ENCODE measurements at places on chromosomes 5 and 9.

DNA sequence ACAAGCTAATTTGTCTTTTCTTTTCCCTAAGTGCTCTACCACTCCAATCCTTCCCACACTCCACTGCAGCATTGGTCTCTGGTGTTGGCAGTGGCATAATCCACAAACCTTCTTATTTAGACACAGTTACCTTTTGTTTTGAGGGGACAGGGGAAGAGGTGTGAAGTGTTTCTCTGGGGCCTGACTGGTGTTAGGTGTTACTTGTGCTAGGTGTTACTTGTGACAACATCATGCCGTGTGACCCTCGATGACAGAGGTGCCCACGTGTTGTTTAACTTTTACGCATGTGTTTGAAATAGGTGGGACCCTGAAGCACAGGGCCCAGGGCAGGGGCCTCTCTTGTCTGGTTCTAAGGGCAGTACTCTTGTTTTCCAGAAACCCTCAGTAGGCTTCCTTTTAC, 70.5 kb upstream of the SPRY4 start:
- no peak overlapping the region for H3K27ac ChIP-seq
- H3K27me3 ChIP-seq, result no peaks in the 10 kb centered on the region
- H3K4me1 ChIP-seq, result no peaks in the 10 kb centered on the region
- no peaks in the 10 kb centered on the region for H3K36me3 ChIP-seq

GRCh38 chr9:5443850-5444249, 6.1 kb upstream of the PLGRKT start:
- no peak overlapping the region for H3K4me3 ChIP-seq
- H3K4me1 ChIP-seq, result no peaks in the 10 kb centered on the region
- H3K36me3 ChIP-seq, result no peaks in the 10 kb centered on the region

DNA sequence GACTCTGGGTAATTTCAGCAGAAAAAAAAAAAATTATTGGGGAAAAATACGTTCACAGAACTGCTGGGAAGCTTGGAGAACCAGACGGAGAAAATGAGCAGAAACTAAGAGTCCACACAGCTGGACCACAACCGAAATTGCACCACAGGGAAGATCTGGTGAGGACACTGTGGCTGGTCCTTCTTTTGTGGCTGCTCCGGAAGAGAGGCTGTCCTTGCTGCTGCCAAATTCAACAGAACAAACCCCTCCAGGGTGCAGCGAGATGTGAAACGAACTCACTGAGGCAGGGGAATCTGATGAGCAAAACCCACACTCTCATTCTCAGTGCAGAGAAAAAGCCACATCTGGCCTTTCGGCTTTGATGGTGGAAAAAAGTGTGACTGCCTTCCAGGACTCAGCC, 200.0 kb downstream of the ACTL7B start:
- no peak overlapping the region for H3K27ac ChIP-seq
- H3K27me3 ChIP-seq, result no peaks in the 10 kb centered on the region
- no peak for ATAC-seq
- H3K4me3 ChIP-seq, result no peak overlapping the region

DNA sequence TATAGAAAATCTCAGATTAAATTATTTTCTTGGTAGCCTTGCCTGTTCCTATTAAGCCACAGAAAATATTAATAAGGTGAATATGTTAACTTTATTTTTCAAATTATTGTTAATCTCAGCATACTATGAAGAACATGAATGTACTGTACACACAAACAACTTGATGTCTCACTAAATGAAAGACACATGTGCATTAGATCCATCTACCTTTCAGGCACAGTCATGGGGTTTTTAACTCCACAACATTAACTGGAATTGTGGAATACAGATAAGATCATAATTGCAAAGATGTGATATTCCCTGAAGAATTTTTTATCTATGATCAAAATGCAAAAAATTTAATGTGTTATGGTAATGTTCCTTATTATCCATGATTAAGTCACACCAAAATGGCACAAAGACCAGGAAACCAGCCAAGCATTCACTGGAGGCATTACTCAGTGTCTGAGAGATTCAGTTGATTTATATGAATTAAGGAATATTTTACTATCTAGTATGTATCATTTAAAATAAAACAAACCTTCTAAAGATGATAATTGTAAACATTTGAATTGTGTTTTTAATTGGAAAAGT, 150.0 kb upstream of the VCAN start:
- no peaks in the 10 kb centered on the region for H3K4me1 ChIP-seq
- H3K4me3 ChIP-seq, result no peak overlapping the region
- no peaks in the 10 kb centered on the region for H3K36me3 ChIP-seq
- no peaks in the 10 kb centered on the region for H3K27me3 ChIP-seq
- no peak overlapping the region for H3K27ac ChIP-seq

DNA sequence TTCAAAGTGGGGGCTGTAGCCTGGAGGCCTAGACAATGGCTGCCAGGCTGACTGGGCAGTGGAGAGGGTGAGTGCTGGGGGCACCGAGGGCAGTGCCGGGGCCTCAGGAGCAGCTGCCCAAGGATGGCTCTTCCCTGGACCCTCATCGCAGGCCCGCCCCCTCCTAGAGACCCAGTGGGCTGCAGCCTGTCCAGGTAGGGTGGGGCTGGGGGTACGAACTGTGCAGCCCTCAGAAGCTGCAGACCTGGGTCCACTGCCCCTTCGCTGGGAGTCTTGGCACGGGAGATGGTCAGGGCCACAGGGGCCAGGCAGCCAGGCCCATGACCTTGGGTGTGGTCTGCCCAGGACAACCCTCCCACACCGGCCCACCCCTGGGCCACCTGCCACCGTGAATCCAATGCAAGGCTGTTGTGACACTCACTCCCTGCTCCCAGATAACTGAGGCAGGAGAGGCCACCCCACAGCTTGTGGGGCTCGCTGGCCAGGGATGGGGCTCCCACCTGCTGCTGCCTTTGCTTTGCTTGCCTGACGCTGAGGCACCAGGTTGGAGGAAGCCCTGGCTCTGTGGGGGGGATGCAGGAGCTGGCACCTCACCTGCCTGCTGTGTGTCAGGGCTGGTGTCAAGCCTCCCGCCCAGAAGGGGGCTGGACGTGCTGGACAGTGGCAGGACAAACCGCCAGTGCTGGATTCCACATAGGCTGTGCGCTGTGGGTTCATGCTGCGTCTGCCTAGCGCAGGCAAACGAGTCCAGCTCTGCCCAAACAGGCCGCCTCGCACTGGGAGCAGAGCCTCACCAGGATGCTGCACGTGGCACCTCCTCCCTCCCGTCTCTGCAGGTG, 23.1 kb upstream of the SLC9A3 start:
- peaks cover 62% of the 10 kb centered on the region for H3K27me3 ChIP-seq
- H3K36me3 ChIP-seq, result no peaks in the 10 kb centered on the region
- no peaks in the 10 kb centered on the region for H3K4me1 ChIP-seq
- ATAC-seq, result no peak
- H3K4me3 ChIP-seq, result no peak overlapping the region

DNA sequence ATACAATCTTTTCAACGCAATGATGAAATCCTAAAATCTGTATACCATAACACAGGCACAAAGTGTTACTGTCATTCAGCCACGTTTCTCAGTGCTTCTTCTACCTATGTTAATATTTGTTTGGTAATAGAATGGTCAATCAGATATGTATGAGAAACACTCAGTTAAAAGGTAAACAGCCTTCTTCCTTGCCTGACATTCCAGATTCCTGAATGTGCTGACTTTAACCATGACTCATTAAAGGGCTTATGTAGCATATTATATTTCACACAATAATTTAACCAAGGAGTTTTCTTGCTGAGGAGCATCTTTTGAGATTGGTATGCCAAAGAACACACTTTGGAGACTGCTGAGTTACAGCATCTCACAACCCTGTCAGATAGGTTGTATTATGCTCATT, 187.6 kb downstream of the CETN3 start:
- H3K36me3 ChIP-seq, result no peaks in the 10 kb centered on the region
- H3K4me3 ChIP-seq, result no peak overlapping the region
- no peaks in the 10 kb centered on the region for H3K4me1 ChIP-seq
- H3K27me3 ChIP-seq, result no peaks in the 10 kb centered on the region
- no peak overlapping the region for H3K27ac ChIP-seq
- ATAC-seq, result no peak

DNA sequence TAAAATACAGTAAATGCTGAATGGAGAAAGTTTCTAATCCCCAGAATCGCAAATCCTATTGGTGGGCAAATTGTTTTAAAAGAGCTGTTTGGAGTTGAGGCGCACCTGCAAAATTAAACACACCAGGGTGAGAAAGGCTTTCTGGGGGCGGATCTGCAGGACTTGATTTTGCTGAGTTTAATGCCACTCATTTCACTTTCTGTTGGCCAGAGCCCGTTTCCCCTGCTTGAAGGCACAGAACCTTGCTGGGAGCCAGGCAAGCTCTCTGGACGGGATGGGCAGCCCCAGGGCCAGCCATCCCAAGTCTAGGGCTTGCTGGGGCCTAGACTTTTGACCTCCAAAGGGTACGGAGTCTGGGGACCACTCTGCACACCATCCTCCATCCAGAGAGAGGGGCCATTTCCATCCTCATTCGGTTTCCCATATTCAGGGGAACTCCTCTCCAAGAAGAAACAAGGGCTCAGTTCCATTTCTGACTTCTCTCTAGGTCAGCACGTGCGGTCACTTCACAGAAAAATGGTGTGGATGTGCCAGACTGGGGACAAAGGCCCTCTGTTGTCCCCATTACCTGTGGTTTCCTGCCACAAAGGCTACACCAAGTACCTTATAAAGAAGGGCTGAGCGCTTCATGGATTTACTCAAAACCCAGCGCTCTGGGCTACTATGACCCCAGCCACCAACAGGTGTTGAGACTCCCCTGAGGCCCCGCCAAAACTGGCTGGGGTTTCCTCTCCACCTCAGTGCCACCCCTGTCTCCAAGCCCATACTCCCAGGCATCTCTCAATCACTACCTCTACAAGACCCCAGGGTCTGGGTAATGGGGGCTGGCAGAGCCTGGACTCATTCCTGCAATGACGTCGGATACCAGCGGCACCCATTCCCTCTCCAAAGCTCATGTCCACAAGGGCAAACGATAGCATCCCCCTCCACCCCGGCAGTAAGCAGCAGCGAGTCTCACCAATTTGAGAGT, 170.0 kb downstream of the AUH start:
- H3K36me3 ChIP-seq, result no peaks in the 10 kb centered on the region
- H3K27ac ChIP-seq, result peak overlapping the region; percentile 97
- no peak overlapping the region for H3K4me3 ChIP-seq

DNA sequence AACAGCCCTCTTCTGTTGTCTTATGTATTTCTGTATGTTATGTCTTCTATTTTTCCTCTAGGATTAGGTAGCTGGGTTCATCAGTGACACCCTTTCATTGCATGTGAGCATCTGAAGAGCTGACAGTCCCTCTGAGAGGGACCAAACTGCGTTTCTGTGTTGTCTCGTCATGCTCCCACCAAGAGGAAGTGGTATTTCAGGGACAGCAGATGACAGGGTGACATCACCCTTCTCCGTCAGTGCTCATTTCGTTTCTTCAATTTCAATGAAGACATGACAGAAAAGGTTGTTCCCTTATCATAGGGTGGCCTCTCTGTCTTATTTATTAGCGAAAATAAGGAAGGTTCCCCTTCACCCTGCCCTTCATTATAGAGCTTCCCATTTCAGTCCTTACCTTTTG, 225.9 kb upstream of the NR4A3 start:
- H3K27ac ChIP-seq, result no peak overlapping the region
- H3K36me3 ChIP-seq, result no peaks in the 10 kb centered on the region
- H3K4me3 ChIP-seq, result no peak overlapping the region
- no peaks in the 10 kb centered on the region for H3K27me3 ChIP-seq

DNA sequence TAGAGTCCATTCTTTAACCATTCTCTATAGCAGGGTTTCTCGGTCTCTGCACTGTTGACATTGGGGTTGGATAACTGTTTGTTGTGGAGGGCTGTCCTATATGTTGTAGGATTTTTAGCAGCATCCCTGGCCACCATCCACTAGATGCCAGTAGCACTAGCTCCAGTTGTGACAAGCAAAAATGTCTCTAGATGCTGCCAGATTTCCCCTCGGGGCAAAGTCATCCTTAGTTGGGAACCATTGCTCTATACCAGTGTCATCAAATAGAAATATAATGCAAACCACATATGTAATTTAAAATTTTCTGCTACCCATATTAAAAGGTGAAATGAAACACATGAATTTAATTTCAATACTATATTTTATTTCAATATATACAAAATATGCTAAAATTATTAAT, 2.9 kb downstream of the TTC23L start:
- no peak overlapping the region for H3K4me3 ChIP-seq
- H3K4me1 ChIP-seq, result peaks cover 7% of the 10 kb centered on the region
- no peaks in the 10 kb centered on the region for H3K27me3 ChIP-seq
- ATAC-seq, result no peak
- no peak overlapping the region for H3K27ac ChIP-seq
- no peaks in the 10 kb centered on the region for H3K36me3 ChIP-seq

DNA sequence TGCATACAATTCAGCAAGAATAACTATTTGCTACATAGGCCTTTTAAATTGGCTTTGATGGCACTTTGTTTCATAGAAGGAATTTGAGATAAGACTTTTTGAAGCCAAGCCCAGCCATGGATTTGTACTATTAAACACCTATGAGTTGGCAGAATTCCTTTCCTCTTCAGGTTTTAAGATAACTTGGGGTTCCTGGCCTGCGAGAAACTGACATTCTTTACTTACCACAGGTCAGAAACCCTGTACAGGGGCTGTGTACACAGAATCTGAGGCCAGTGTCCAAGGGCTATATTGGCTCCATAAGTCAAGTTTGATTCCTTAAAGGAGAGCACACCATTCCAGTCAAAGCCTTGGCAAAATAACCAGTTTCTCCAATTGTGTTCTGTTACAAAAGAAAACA, 10.8 kb upstream of the BTNL3 start:
- no peaks in the 10 kb centered on the region for H3K27me3 ChIP-seq
- H3K4me3 ChIP-seq, result no peak overlapping the region
- no peak overlapping the region for H3K27ac ChIP-seq
- H3K4me1 ChIP-seq, result no peaks in the 10 kb centered on the region
- no peaks in the 10 kb centered on the region for H3K36me3 ChIP-seq

DNA sequence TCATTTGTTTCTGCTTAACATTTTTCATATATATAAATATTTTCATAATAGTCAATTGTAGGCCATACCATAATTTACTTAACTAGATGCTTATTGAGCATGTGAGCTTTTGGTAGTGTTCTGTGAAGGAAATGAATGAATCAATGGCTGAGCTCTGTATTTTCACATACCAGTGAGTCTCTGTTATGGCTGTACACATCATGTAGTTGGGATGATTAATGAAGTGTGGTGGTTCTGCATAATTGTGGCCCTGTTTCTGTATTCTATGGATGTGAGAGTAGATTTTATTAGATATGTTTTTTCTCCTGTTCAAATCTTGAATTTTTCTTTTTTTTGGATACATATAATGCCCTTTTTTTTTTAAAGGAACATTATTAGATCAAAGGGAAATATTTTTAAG, 56.2 kb downstream of the CTNNA1 start:
- no peaks in the 10 kb centered on the region for H3K27me3 ChIP-seq
- no peak overlapping the region for H3K27ac ChIP-seq
- H3K4me1 ChIP-seq, result no peaks in the 10 kb centered on the region
- no peak for ATAC-seq

DNA sequence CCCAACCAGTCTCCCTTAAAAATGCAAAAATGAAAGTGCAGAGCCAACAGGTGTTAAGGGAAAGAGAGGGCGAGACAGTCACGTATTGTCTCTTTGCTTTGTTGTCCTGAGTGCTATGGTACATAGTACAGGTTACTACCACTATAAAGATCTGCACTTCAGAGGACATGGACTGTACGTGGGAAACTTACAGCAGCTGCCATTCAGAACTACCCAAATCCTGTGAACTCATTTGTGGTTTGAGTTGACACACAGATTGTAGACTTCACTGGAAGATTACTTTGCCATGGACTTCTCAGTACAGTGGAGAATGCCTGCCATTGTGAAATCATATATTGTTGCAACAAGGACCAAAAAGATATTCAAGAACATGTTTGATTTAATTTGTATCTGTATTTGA, 34.8 kb downstream of the FBXO38 start:
- H3K4me3 ChIP-seq, result no peak overlapping the region
- ATAC-seq, result no peak
- H3K27ac ChIP-seq, result no peak overlapping the region
- peaks cover 92% of the 10 kb centered on the region for H3K36me3 ChIP-seq

Data from gastroesophageal sphincter (tissue), 4 donors.